ENCODE measurements at places on chromosomes 7 and 10.
A peak's percentile ranks its signal among the peaks of the same experiment; 100 is the strongest.

- no peak overlapping the region for H3K4me3 ChIP-seq
- no peaks in the 10 kb centered on the region for H3K36me3 ChIP-seq
- no peaks in the 10 kb centered on the region for H3K4me1 ChIP-seq
- H3K27ac ChIP-seq, result no peak overlapping the region
- H3K27me3 ChIP-seq, result no peaks in the 10 kb centered on the region
Measured at GRCh38 chr7:31957090-31957720, 113.0 kb downstream of the PDE1C start.

- H3K27ac ChIP-seq, result no peak overlapping the region
- no peak for DNase-seq
- no peaks in the 10 kb centered on the region for H3K27me3 ChIP-seq
- H3K4me3 ChIP-seq, result no peak overlapping the region
- H3K4me1 ChIP-seq, result no peaks in the 10 kb centered on the region
Measured at GRCh38 chr10:97261656-97262055, 30.8 kb downstream of the ARHGAP19 start.

DNA sequence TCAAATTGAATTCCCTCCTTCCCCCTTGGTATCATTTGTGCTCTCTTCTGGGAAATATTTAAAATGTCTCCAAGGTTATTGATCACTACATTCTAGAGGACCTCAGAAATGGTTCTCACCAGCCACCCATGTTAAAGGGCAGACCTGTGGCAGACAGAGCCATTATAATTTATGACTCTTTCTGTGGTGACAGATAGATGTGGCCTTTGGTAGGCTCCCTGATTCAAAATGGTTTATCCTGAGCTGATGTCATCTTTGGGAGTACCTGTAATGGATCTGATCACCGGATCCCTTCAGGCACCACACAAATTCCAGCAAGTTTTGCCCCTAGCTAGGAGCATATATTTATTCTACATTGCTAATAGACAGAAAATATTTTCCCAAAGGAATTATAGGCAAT, 267.5 kb downstream of the SDK1 start:
- no peak for DNase-seq
- no peak overlapping the region for H3K4me3 ChIP-seq
- H3K27ac ChIP-seq, result no peak overlapping the region
- no peaks in the 10 kb centered on the region for H3K36me3 ChIP-seq

- DNase-seq, result peak; percentile 99
- H3K4me1 ChIP-seq, result peaks cover 8% of the 10 kb centered on the region
- H3K27ac ChIP-seq, result peak overlapping the region; percentile 91
- H3K36me3 ChIP-seq, result no peaks in the 10 kb centered on the region
- H3K4me3 ChIP-seq, result peak overlapping the region; percentile 90
Measured at GRCh38 chr7:66681491-66682349, 53.0 kb downstream of the KCTD7 start.
